Activated naive CD8-positive, alpha-beta T cell treated with anti-CD3 and anti-CD28 coated beads, Interleukin-2, amount 10 ng/mL, durations not matched to agents 7 days and 5 days (primary cell): ENCODE measurements at places on chromosomes 16 and 17. TPM values are rescaled to one million over a fixed set of nuclear protein-coding genes. Genes with fewer than 3 reads are reported as not detected.

MYH2 gene
- total RNA-seq: not detected

SUPT6H gene
- 81.4 TPM for total RNA-seq

NACA2 gene
- total RNA-seq: not detected

C16orf89 gene
- total RNA-seq: not detected

TMEM98 gene
- not detected for total RNA-seq

KRT12 gene
- total RNA-seq: not detected

OR2C1 gene
- not detected for total RNA-seq

TMC8 gene
- total RNA-seq: 336 TPM

DNA sequence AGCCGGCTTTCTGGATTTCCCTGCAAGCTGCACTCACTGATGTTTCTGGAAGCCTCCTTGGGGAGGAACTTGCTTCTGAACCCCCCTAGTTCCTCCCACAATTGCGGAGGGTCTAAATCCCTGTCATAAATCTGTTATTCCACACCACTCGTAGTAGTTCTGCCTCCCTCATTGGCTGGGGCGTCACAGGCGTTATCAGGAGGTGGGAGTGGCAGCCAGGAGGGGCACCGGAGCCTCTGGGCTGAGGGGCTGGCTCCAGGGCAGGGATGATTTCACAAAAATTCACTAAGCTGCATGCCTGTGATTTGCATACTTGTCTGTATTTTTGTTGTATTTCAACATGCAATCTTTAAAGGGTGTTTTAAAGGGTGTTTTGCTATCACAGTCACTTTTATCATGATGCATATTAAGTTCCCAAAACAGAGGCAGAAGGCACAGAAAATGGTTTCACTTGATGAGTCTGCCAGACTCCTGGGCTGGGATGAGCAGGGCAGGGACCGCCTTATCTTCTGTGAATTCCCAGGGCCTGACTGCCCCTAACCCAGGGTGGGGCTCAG is 176.2 kb upstream of the FOXF1 start:
- DNase-seq: no peak

GRCh38 chr16:61936522-61936921 is 99.7 kb downstream of the CDH8 start:
- DNase-seq: no peak

GRCh38 chr17:70047619-70048419 is 27.2 kb upstream of the KCNJ16 start:
- no peak for DNase-seq

- no peak for DNase-seq
These were observed 17.7 kb downstream of the EFCAB5 start for GRCh38 chr17:29958947-29959657.

GRCh38 chr17:39973496-39973895 is 7.1 kb upstream of the PSMD3 start:
- DNase-seq: no peak

GRCh38 chr16:85104821-85105391 is 7.4 kb downstream of the CIBAR2 start:
- DNase-seq: peak; percentile 60

DNA sequence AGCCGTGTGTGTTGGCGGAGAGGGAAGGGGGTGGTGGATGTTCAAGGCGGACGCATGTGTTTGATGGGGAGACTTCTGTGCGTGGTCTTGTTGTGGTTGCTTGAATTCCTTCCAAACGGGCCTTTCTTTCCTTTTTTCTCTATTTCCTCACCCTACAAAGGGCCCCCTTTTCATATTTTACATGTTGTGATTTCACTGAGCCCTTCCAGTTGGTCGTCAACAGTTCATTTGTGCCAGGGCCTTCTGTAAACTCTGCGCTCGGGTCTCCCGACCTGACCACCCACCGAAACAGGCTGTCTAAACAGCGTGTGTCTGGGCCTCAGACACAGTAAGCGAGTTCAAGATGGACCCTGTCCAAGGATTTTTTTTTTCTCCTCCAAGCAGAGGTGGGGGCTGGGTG is 228.4 kb downstream of the IRF8 start:
- no peak for DNase-seq

- no peak for DNase-seq
These were observed 40.4 kb downstream of the TNRC6A start for GRCh38 chr16:24769806-24770205.

GRCh38 chr16:69311533-69312387 is 610 bp downstream of the VPS4A start:
- DNase-seq: no peak

GRCh38 chr16:87952751-87953150 is 1.5 kb downstream of the BANP start:
- DNase-seq: no peak

DNA sequence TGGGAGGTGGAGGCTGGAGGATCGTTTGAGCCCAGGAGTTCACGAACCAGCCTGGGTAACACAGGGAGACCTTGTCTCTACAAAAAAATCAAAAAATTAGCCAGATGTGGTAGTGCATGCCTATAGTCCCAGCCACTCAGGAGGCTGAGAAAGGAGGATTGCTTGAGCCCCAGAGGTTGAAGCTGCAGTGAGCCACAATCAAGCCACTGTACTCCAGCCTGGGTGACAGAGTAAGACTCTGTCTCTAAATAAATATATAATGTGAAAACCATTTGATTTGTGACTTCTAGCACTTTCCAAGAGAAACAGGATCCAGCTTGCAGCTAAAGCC is 459.1 kb downstream of the SOX9 start:
- DNase-seq: no peak

DNA sequence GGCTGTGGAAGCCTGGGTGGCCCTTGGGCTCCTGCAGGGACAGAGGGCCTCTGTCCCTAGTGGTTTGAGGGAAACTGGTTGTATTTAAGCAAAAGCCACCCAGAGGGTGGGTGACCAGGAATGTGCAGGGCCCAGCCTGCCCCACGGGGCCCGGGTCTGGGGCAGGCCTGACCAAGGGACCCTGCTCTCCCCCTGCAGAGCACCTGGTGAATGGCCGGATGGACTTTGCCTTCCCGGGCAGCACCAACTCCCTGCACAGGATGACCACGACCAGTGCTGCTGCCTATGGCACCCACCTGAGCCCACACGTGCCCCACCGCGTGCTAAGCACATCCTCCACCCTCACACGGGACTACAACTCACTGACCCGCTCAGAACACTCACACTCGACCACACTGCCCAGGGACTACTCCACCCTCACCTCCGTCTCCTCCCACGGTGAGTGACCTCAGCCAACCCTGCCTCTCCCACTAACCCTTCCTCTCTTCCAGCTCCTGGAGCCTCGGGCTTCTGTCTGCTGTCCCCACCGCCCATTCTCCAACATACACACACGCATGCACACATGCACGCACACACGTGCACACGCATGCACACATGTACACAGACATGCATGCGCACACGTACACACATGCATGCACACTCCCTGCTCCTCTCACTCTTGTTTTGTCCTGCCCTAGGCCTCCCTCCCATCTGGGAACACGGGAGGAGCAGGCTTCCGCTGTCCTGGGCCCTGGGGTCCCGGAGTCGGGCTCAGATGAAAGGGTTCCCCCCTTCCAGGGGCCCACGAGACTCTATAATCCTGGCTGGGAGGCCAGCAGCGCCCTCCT is 10.4 kb downstream of the GALK1 start:
- DNase-seq: no peak

DNA sequence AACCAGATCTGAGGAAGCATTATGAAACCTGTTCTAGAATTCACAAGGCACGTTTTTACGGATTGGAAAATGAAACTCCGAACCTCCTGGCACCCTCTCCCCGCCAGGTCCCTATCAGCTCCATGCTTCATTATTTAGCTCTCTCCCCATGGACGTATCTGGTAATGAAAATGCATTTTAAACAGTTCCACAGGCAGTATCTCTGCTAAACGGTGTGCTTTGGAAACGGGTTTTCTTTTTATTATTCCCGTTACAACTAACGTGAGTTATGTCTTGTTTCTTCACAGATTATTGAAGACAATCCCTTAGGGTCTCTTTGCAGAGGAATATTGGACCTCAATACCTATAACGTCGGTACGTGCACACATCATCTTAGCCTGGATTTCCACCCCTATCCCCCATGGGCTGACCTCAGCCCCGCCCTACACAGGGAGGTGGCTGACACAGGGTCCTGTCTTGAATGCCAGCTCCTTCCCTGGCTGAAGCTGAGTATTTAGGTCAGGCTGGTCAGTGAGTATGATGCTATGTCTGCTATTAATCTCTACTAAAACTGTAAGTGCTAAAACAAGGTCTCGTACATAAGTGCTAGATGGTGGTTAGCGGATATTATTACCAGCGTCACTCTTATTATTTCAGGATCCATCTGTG is 82.9 kb downstream of the SDR42E1 start:
- no peak for DNase-seq

DNA sequence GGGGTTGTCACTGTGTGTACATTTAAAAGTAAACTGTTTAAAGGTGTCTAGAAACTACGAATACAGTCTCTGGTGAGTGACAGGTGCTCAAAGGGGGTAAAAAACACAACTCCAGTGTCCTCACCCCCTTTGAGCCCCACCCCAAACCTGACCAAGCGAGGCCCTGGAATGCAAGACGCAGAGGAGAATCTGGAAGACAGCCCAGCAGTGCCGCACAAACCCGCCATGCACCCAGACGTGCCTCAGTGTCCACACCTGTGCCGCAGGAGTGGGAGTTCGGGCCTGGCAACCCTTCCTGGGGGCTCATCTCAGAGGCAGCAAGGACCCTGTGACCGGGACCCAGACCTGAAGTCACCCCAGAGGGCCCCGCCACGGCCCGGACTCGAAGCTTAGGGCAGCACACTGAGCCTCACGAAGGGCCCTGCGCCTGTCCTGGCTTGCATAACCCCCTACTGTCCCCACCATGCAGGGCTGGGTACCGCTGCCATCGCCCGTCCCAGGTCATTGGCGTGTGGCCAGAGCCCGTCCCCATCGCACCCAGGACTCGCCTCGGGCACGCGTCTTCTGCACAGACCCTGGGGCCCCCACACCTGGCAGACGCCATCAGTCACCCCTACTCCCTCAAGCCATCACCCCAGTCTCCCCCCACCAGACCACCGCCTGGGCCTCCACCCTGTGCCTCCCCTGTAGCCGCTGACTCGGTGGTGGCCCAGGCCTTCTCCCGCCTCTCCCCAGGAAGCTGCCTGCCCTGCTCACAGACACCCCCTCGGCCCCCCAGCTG is 33.0 kb upstream of the ZC3H18 start:
- no peak for DNase-seq

DNA sequence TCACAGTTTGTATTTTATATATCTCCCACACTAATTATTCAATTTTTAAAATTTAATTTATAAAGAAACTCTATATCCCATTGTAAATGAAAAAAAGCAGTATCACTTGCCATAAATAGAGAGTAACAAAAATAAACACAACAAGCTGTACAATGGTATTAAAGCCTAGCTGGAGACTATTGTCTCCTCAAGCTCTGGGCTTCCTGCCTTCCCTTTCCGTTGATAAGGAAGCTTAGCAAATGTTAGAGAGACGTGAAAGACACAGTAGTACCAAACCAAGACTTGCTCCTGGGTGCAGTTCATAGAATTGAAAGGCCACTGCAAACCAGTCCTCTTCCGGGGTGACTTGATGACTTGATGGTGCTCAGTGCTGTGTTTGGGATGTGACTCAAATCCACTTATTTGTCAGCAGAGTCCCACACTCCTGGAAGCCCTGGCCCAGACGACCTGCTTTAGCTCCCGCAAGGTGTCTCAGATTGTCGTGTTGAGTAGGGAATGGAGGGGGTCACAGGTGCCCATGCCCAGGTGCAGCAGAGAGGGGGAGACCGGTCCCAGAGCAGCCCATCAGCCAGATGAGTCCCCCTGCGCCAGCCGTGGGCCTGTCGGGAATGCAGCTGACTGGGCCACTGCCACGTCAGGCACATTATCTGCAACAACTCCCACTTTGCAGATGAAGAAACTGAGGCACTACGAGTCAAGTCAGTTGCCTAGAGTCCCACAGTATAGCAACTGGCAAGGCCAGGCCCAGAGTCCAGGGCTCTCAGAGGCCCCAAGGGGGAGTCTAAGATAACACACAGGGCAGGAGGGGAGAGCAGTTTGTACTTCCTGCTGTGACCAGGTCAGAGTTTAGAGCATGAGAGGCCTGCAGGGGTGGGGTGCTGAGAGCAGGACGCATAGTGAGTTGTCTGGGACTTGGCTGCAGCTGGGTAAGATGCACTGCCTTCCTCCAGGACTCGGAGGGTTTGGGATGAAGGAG is 40.5 kb downstream of the PSME3IP1 start:
- DNase-seq: no peak

GRCh38 chr16:84303023-84303422 is 8.3 kb downstream of the WFDC1 start:
- DNase-seq: no peak

DNA sequence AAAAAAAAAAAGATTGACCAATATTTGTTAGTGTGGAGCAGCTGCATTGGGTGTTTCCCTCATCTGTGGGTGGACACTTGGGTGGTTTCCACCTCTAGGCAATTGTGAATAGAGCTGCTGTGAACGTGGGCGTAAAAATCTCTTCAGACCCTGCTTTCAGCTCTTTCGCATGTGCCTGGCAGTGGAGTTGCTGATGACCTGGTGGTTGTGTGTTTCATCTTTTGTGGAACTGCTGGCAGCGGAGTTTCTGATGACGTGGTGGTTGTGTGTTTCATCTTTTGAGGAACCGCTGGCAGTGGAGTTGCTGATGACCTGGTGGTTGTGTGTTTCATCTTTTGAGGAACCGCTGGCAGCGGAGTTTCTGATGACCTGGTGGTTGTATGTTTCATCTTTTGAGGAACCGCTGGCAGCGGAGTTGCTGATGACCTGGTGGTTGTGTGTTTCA is 21.4 kb downstream of the ZC3H18 start:
- no peak for DNase-seq

DNA sequence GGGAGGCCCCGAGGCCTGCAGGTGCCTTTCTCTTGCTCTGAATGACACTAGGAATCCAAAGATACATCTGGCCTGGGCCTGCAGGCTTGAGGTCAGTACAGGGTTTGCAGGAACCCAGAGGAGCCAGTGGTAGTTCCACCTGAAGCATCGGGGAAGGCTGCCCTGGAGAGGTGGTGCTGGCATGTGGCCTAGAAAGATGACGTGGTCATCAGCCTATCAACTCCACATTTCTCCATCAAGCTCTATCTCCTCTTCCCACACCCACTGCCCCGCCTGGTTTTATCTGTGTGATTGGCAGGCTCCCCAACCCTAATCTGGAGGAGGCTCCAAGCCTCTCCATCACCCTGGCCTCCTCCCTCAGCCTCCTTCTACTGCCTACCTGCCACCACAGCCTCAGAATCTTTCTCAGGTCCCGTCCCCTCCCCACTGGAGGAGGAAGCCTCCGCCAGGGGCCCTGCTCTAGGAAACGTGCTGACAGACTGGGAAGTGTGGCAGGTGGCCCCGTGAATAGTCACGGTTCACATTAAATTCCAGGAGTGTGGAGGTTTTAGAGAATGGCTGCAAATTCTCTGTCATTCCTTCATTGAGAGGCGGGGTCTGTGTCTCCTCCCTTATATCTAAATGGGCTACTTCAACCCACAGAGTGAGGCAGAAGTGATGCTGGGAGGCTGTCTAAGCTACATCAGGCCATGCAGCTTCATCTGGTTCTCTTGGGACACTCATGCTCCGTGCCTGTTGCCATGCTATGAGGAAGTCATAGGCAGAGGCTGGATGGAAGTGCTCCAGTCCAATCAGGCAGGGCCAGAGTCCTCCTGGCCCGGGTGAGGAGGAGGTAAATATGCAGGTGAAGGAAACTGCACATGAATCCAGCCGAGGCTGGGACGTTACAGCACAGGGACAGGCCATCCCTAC is 11.4 kb upstream of the MAP2K3 start:
- DNase-seq: no peak
